Melanocyte of skin (primary cell): ENCODE measurements at places on chromosomes 7 and 10. TPM values are rescaled to one million over a fixed set of nuclear protein-coding genes. Genes with fewer than 3 reads are reported as not detected.

The NODAL gene
- total RNA-seq = not detected in 2 replicates

The TUBB8 gene
- total RNA-seq = not detected in 2 replicates

The GIMAP4 gene
- not detected in 2 replicates for total RNA-seq

The WEE2 gene
- total RNA-seq = not detected in 2 replicates

The SEMA3C gene
- total RNA-seq = 150 and 191 TPM in 2 replicates

The R3HCC1L gene
- total RNA-seq = 19.3 and 21.1 TPM in 2 replicates

The LRRC4 gene
- 0.33 and 0.62 TPM in 2 replicates for total RNA-seq

The PIK3AP1 gene
- under 0.01 TPM in 2 replicates for total RNA-seq

The FAM221A gene
- total RNA-seq = 5.0 and 7.6 TPM in 2 replicates

The EBLN1 gene
- not detected in 2 replicates for total RNA-seq

The SPDYE16 gene
- not detected in 2 replicates for total RNA-seq

The TEX36 gene
- not detected in 2 replicates for total RNA-seq

The FBXO24 gene
- total RNA-seq = 0.69 and 1.5 TPM in 2 replicates

The ASB10 gene
- not detected in 2 replicates for total RNA-seq

The CBX3 gene
- 124 and 230 TPM in 2 replicates for total RNA-seq

The MKI67 gene
- total RNA-seq = 13.8 and 20.3 TPM in 2 replicates

The EPHB4 gene
- 21.0 and 34.2 TPM in 2 replicates for total RNA-seq

The IFIT1B gene
- under 0.01 TPM in 1 of 2 replicates, not detected in the other for total RNA-seq

The WDR86 gene
- not detected in 2 replicates for total RNA-seq

The SPDYE2B gene
- not detected in 2 replicates for total RNA-seq

The PRLHR gene
- total RNA-seq = not detected in 2 replicates

The TMEM196 gene
- total RNA-seq = not detected in 2 replicates

The BAMBI gene
- 127 and 226 TPM in 2 replicates for total RNA-seq

The ANKRD22 gene
- not detected in 2 replicates for total RNA-seq

The CFAP70 gene
- 1.5 and 2.4 TPM in 2 replicates for total RNA-seq
